ENCODE measurements at places on chromosomes 1 and 21. TPM values are rescaled to one million over a fixed set of nuclear protein-coding genes. Genes with fewer than 3 reads are reported as not detected.

H6PD gene
- 33.5 TPM for total RNA-seq

LORICRIN gene
- not detected for total RNA-seq

DNA sequence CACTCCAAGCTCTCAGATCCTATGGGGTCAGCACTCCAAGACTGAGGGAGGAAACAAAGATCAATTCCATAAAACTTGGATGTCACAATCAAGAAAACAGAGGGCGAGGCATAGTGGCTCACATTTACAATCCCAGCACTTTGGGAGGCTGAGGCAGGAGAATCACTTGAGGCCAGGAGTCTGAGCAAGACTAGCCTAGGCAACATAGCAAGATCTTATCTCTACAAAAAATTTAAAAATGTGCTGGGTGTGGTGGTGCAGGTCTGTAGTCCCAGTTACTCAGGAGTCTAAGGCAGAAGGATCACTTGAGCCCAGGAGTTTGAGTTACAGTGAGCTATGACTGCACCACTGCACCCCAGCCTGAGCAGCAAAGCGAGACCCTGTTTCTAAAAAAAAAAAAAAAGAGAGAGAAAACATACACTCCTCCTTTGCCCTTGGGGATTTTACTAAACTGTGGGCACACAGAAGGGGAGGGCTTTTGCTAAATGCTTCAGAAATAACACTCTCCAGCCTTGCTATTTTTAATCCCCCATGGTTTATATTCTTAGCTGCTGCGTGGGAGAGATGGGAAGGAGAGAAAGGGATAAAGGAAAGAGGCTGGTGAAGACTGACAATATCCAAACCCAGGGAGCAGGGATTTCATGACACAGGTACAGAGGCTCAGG lies 18.1 kb downstream of the ARHGEF2 start:
- DNase-seq, result no peak

DNA sequence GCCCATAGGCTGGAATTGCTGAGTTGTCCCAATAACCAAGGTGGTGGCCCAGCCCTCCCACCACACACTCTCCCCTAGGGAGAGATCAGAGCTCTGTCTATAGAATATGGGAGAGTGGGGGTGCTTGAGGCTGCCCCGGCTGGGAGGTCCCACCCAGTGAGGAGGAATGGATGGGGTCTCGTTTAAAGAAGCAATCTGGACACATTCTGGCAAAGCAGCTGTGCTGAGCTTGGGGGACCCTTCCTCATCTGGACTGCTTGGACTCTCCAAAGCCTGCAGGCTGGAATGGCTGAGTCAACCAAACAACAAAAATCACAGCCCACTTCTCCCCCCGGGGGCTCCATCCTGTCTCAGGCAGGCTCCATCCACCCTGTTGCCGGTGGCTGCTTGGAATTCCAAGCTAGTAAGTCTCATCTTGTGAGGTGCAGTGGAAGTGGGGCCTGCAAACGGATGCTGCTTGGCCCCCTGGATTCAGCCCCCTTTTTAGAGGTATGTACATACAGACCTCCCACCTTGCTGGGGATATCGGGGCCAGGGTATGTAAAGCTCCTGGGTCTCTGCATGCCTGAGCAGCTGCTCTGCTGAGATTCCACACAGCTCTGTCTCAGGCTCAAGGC lies 67.1 kb upstream of the FAM78B start:
- no peak for DNase-seq

GRCh38 chr1:218304281-218305039 lies 19.4 kb downstream of the RRP15 start:
- DNase-seq, result peak; percentile 53

- no peak for DNase-seq
Observed at GRCh38 chr1:153342178-153342577, 6.5 kb downstream of the PGLYRP4 start.
